NCI-H524 (cell line): ENCODE measurements at places on chromosomes 7 and 10.

GRCh38 chr10:124677749-124678556 is 66.2 kb downstream of the FAM53B start:
- DNase-seq: no peak

DNA sequence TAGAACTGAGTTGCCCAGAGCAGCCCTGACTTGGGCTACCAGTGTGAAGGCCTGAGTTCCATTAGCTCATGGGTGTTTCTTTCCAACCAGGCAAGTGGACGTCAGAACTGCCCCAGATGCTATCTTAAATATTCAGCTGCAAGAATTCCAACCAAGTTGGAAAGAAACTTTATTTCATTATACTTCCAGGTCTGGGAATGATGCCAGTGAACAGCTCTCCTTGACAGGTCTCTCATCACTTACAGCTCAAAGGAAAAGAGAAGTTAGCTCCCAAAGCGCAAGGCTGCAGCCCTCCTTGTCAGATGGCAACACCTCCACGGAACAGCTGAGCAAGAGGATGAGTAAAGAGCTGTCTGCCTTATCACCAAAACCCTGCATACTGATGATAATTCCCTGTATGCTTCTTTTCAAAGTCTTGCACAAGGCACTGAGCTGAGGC is 255.5 kb upstream of the AOAH start:
- no peak for DNase-seq

DNA sequence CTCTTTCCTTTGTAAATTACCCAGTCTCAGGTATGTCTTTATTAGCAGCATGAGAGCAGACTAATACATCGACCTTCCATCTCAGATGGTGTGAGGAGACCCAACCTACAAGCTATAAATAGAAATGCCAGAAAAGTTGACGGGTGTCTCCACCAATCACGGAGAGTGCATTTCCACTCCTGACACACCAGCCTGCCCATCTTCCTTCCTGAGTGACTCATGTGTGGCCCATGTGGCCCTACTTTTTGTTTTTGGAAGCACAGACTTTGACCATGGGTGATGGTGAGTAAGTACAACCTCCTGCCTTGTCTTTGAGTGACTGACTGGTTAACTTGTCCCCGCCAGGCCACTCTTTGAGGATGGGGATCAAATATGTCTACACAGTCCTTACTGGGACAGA is 147.0 kb downstream of the OAT start:
- no peak for DNase-seq

- no peak for DNase-seq
These were observed 456.8 kb downstream of the SORCS1 start for GRCh38 chr10:106707657-106708056.

- DNase-seq: peak; percentile 51
These were observed 36.8 kb downstream of the MYOF start for GRCh38 chr10:93445097-93445960.

- no peak for DNase-seq
These were observed 213.4 kb downstream of the KCNMA1 start for GRCh38 chr10:77424257-77424656.

DNA sequence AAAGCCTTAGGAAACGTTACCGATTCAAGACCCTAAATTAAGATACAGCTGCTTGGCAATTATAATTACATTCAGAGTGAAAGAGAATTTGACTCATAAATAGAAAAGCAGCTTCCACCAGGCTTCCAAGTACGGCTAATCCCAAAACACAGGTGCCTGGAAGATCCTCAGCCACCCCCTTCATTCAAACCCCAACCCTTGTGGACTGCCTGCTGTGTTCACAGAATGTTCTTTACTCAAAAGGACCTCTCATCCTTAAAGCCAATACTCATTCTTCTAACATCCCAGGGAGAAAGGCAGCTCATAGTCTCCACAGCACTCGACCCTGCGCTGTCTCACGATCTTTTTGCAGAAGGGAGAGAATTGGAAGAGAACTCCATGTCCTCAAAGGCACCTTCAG is 32.9 kb downstream of the RNF32 start:
- no peak for DNase-seq

GRCh38 chr7:107951896-107952295 is 51.1 kb downstream of the LAMB1 start:
- no peak for DNase-seq

- no peak for DNase-seq
These were observed 361.9 kb upstream of the ZWINT start for GRCh38 chr10:56722912-56723311.

GRCh38 chr7:85887133-85887532 is 700.3 kb upstream of the SEMA3D start:
- DNase-seq: no peak

DNA sequence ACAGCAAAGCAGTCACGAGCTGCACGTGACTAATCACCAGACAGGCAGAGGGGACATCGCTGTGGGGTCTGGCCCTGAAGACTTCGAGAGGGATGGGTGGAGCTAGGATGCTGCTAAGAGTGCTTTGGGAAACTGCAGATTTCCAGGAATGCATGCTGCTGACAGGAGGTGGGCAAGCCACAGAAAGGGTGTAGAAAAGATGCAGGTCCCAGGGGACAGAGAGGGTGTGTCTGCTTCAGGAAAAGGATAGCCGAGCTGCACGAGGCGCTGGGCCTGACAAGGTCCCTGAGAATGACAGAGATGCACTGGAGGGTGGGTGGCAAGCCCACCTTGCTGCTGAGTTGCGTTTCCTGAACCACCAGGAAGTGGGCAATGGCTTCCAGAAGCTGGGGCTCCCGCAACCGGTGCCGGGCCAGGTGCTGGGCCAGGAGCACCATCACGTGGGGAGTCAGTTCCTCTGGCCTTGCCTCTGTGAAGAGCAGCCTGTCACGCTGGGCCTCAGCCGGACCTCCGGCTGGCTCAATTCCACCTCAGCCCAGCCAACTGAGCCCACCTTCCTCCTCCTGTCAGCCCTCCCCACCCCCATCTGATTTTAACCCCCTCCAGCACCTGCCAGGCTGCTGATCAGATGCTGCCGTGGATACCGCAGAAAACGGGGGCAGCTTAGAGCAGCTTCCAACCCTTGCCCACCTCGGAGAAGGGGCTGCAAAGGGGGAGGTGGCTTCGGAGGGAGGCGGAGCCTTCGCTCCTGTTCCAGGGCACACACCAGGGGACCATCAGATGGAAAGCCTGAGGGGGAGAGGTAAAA is 2.2 kb downstream of the FASTK start:
- no peak for DNase-seq

GRCh38 chr10:96625173-96625572 is 38.4 kb upstream of the TM9SF3 start:
- DNase-seq: no peak

DNA sequence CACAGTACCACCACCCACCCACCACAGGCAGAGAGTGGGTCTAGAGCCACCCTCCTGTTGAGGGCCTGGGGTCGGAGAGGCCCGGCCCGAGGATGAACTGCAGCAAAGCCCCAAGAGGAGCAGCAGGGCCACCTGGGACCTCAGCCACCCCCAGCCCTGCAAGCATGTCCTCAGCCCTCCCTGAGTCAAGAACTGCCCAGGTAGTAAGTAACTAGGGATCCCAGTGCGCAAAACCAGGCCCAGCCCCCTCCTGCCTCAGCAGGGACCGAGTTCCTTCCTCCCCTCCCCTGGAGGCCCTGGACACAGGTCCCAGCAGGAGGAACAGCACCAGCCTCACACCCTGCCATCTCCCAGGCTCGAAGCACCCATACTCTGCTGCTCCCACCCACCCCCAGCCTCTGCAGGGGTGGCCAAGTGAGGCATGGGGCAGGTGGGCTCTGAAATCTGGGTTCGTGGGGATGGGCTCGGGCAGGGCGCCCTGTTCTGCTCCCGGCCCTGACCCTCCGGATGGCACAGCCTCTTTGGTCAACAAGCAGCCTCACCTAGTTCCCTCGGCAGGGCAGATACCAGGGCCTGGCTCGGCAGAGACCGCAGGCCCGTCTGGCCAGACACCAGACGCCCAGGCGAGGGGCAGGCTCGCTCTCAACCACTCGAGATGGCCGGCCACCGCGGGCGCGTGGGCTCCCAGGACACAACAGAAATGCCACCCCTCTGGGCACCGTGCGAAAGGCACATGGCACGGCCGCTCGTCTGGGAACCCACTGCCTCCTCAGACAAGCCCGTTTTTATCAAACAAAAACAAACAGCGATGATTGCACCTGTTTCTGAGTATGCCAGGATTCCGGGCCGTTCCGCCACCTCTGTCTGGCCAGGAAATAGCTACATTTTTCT is 15.2 kb downstream of the PDGFA start:
- DNase-seq: no peak

GRCh38 chr7:8739837-8740236 is 306.4 kb downstream of the NXPH1 start:
- DNase-seq: no peak

- no peak for DNase-seq
These were observed 50.4 kb downstream of the ADD3 start for GRCh38 chr10:110058212-110058611.

- DNase-seq: no peak
These were observed 40.6 kb upstream of the TSPAN13 start for GRCh38 chr7:16712916-16713315.

GRCh38 chr7:101687081-101687480 is 58.0 kb upstream of the MYL10 start:
- no peak for DNase-seq

DNA sequence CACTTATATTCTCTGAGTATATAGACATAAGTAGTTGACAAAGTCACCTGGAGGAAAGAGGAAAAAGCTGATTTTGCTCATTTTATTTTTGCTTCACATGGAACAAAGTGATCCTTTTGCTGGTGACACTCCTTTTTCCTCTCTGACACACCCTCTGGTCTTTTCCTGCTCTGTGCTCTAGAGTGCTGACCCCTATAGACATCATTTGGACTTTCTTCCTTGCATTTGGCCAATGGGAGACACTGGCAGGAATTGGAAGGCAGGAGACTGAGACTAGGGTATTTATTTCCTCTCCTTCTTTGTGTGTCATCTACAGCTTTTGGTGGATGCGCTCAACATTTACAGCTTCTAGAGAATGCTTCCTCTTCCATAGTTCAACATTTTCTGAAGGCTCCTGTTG is 1078.1 kb downstream of the SORCS1 start:
- no peak for DNase-seq

- DNase-seq: no peak
These were observed 4.3 kb upstream of the TRPV6 start for GRCh38 chr7:142889816-142890215.

GRCh38 chr10:76915316-76915715 is 722.3 kb downstream of the KCNMA1 start:
- no peak for DNase-seq

DNA sequence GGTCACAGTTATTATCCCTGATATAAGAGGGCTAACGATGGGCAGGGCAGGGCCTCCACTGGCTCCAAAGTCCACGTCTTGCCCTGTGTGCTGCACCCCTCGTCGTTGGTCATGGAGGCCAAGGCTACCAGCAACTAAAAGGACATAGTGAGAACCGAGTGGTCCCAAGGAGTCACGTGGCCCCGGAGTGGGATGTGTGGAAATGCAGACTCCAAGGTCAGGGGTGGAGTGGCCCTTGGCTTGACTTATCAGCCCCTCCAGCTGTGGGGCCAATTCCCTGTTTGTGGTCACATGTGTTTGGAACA is 30.7 kb downstream of the BTBD16 start:
- no peak for DNase-seq

GRCh38 chr10:69869291-69869961 is 67.7 kb downstream of the COL13A1 start:
- DNase-seq: no peak

DNA sequence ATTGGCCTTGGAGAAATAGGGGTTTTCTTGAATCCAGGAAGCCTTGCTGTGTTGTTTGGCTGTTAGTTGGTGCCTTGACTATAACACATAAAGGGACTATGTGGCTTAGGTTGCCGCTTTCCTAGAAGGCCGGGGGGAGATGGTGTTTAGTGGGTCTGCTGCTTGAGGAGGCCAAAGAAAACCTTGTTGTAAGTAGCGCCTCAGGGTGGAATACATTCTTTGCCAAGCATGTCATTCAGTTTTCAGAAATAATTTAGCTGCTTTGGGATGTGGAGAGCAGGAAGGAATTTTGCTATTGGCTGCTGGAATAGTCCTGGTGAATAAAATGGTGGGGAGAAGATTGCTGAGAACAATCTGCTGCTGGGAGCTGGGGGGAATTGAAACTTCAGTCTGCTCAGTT is 132.9 kb upstream of the WNT16 start:
- DNase-seq: no peak

- no peak for DNase-seq
These were observed 7.6 kb downstream of the PNLIPRP1 start for GRCh38 chr10:116598329-116598728.

- DNase-seq: no peak
These were observed 34.4 kb downstream of the UBTD1 start for GRCh38 chr10:97532935-97533671.

DNA sequence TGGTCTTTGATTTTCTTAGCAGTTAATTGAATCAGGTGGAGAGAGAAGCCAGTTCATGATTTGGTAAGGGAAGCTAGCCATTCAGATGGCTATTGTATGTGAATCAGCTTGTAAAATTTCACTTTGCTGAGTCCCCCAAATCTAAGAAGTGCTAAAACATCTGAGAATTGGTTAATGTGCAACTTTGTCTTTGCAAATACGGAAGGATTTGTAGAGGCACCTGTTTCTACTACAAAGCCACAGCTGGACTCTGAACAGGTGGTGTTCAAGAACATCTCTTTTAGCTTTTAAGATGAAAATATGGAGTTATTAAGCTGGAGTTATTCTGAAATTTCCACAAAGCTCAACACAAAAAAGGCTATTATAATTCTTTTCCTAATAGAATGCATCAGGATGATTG is 132.6 kb downstream of the VPS50 start:
- no peak for DNase-seq

- DNase-seq: no peak
These were observed 312.8 kb upstream of the SORCS1 start for GRCh38 chr10:107477266-107477665.

DNA sequence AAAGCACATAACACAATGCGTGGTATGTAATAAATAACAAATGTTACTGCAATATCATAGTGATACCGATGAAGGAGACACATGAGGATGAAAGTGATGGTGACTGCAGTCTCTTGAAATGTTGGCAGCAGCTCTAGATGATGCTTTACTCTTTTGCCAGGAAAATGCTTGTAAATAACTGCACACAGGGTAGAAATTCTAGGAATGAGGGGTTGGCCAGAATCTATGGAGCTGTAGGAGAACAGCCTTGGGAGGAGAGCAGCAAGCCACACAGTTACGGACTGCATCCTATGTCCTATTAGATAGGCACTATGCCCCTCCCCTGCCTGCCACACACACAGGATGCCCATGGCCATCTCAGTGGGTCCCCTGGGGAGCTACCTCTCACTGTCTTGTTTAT is 97.6 kb upstream of the GSDME start:
- no peak for DNase-seq

DNA sequence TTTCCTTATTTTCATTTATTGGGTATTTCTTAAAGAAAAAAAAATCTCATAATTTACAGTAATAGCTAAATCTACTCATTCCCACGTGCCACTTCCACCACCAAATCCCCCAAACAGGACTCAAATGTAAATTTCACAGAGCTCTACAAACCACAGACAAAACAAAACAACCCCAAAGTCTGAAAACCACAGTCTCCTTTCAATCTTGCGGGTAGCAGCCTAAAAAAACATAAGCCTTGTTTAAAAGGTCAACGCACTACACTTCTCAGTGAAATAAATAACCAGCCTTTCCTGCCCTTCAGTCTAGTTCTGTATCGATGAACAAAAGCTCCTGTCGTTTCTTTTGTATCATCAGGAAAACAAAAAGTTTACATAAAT is 121.8 kb upstream of the AFAP1L2 start:
- DNase-seq: no peak
